NCI-H1417 (cell line): ENCODE measurements at places on chromosomes 2 and 18.

GRCh38 chr2:202034249-202035088 lies 814 bp downstream of the FZD7 start:
- DNase-seq: peak; percentile 68

- peak; percentile 30 for DNase-seq
Observed at GRCh38 chr18:50679056-50679455, 119.2 kb downstream of the MAPK4 start.

DNA sequence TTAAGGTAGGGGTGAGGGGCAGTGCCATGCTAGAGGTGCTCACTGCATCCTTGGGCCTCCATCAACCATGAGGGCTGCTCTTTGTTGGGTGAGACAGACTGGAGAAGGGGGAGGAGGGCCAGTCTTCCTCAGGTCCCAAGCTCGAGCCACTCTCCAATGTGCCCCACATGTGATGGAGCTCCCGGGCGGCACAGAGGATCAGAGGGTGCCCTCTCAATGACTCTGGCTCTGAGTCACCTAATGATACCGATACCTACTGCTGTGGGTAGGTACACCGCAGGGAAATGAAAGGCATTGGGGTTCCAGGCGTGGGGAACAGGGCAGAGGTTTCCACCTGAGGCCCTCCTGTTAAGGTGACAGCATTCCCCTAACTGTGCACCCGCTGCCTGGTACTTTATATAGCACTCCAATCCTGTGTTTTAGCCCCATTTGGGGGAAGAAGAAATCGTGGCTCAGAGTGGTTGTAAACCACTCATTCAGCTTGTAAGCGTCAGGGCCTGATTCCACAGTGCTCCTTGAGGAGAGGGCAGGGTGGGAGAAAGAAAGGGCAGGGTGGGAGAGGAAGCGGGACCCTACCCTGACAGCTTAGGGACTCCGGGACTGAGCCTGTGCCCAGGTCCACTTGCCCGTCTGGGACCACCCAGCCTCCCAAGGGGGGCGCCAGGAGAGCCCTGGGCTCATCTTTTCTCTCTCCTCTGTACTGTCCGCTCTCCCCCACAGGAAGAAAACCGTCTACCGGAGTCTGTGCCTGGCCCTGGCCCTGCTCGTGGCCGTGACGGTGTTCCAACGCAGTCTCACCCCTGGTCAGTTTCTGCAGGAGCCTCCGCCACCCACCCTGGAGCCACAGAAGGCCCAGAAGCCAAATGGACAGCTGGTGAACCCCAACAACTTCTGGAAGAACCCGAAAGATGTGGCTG lies 1.8 kb downstream of the B3GNT7 start:
- no peak for DNase-seq

DNA sequence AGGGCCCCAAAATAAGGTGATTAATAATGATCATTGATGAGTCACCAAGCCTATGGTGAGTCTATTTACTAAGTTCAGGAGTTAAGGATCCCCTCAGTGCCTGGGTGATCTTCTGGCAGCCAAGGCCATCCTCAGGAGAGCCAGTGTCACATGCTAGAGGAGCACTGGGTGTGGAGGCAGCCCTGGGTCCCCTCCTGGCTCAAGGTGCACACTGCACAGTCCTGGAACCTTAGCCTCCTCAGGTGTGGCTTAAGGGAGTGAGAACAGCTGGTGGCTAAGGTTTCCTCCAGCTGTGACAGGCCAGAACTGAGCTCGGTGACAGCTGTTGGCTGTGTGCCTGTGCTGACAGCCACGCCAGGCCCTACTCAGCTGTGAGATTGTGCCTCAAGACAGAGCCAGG lies 52.1 kb upstream of the ACAA2 start:
- no peak for DNase-seq

DNA sequence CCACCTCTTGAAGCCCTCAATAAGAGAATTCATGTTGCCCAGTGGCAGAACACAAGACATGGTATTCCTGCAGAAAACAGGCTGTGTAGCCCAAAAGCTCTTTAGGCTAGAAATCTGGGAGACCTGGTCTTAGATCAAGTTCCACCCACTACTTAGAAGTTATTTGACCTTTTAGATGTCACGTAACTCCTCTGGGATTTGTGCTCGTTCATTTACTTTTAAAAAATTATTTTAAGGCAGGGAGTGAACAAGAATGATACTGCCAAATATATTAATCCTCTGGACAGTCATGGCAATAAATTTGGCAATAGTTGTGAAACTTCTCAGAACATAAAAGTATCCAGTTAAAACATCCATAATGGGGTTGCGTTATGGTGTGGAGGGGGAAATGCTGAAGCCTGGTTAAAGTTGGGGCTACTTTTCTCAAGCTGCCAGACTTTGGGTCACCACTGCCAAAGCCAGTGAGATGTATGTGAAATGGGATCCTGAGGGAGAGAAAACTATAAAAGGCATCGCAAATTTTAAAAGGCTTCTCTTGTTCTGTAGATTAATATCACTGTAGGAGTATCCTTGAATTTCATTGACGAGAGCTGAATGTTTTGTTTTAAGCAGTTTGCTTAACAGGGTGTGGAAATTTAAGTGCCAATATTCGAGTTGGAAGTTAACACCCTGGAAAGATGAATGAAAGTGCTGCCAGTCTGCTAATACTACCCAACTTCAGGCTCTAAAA lies 15.8 kb downstream of the DAPL1 start:
- no peak for DNase-seq

DNA sequence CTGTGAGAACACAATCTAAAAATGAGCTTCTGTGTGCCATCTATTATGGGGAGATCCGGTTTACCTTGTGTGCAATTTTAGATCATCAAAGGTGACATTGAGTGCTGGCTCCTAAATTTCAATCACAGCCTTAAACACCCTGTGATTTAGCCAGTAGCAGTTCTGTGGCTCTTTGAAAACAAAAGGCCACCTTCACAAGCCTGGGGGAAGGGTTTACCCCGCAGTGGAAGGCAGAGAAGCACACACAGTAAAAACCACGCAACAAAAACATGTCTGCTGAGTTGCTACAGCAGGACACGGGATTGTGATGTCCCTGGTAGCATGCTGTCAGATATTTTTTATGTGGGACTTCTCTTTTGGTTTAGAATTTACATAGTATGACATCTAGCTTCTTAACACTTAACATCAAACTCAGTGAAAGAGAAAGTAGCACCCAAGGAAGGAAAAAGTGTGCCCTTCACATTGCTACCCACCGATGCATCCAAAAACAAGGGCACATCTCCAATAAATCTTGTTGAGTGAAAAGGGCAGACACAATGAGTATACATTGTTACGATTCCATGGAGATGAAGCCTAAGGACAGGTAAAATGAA lies 56.1 kb upstream of the RNF152 start:
- peak; percentile 47 for DNase-seq

DNA sequence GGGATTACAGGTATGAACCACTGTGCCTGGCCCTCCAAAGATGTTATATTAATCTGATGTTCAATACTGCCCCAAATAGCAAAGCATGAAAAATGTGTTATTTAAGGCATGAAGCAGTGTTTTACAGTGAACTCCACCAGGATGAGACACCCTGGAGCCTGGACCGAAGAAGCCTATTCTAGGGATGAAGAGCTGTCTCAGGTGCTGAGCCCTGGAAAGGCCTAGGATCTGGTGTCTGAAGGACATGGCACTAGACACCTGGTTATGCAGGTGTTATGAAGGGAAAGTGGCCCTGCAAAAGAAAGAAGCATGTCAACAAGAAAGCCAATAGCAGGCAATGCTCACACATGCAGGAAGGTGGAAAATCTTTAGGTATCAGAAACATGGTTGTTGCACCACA lies 374.4 kb downstream of the CLIP4 start:
- no peak for DNase-seq

- DNase-seq: no peak
Observed at GRCh38 chr18:78459668-78460067, 520.0 kb upstream of the SALL3 start.

GRCh38 chr2:149023091-149023490 lies 15.4 kb upstream of the LYPD6B start:
- DNase-seq: no peak

- no peak for DNase-seq
Observed at GRCh38 chr2:8219631-8220355, 462.1 kb upstream of the ID2 start.

GRCh38 chr2:168194784-168195522 lies 52.4 kb downstream of the STK39 start:
- no peak for DNase-seq

DNA sequence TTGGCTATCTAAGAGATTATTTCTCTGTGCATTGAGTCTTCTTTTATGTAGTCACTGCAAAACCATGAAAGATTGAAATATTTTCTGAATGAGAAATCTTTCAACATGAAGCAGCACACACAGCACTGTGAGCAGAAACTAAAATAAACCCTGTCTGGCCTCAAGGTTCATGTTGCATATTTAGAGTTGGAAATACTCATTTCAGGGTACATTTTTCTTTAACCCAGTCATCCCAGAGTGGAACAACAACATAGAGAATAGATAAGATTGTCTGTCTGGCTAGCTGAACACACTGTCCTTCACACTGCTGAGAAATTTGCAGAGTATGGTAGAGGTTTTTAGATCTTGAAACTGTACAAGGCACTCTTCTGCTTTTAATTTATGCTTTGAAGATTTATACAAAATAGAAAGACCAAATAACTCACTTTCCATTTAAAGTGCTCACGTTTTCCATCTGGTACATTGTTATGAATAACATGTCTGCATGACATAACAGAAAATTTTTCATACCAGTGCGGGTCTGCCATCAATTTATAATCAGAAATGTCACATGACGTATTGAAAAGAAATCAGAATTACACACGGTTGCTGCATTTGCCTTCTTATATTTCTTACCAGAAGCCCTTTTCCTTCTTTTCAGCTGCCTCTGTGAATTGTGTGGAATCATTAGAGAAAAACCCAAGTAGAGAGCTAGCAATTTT lies 25.0 kb upstream of the FN1 start:
- DNase-seq: no peak

GRCh38 chr18:49733896-49734585 lies 79.3 kb downstream of the ACAA2 start:
- no peak for DNase-seq

- no peak for DNase-seq
Observed at GRCh38 chr2:118622913-118623312, 224.5 kb downstream of the EN1 start.

GRCh38 chr2:106537047-106537446 lies 49.9 kb downstream of the CD8B2 start:
- DNase-seq: no peak

DNA sequence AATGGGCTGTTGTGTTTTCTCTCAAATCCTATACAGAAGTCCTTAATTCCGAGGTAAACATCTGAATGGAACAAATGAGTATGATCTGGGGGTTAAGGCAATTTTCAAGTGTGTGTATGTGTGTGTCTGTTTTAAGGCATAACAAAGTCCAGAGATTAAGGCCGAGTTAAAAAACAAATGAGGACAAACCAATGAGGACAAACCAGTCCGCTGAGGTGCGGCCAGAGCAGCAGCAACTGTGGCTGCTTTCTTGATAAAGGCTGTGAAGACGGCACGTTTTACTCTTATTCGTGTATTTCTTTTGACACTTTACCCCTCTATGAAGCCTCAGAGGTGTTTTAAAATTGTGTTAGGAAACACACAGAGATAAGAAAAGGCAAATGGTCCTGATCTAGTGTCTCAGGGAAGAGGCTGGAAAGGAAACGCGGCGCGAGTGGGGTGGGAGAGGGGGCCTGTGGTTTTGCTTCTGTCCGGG lies 495 bp upstream of the GULP1 start:
- no peak for DNase-seq
